IPS DF 6.9 (cell line): ENCODE measurements at places on chromosomes 7 and 10.

- H3K36me3 ChIP-seq, result no peaks in the 10 kb centered on the region
- H3K4me3 ChIP-seq, result no peak overlapping the region
- H3K27me3 ChIP-seq, result no peaks in the 10 kb centered on the region
Measured at GRCh38 chr10:71542478-71542877, 145.8 kb downstream of the CDH23 start.

GRCh38 chr7:124033095-124033806 lies 384 bp upstream of the TMEM229A start:
- H3K36me3 ChIP-seq, result no peaks in the 10 kb centered on the region
- DNase-seq, result no peak
- peaks cover 12% of the 10 kb centered on the region; the same call in 1 of the 2 replicates for H3K27me3 ChIP-seq
- no peak overlapping the region for H3K27ac ChIP-seq
- no peaks in the 10 kb centered on the region for H3K4me1 ChIP-seq

DNA sequence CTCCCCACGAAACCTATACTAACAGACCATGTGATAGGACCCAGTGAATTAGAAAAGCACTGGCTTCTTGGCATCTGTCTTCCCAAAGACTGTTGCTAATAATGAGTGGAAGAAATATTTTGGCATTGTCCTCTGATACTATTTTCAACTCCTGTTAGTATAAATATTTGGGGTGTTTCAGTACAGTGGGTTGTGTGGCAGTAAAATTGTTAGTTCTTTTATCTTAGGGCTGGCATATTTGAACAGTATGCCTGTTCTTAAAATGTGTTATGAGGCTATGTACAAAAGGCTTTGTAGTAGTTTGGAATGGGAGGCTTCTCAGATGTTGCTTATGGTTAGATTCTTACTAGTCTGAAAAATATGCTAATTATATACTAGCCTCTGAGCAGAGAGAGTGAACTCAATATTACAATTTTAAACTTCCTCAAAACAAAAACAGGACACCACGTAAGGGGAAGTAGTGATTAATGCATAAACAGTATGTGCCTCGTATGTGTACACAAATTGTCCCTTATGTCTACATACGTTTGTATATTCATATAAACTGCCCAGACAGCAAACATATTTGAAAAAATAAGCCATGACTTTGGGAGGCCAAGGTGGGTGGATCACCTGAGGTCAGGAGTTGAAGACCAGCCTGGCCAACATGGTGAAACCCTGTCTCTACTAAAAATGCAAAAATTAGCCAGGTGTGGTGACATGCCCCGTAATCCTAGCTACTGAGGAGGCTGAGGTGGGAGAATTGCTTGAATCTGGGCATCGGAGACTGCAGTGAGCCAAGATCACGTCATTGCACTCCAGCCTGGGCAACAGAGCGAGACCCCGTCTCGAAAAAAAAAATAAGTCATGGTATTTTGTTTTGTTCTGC lies 115.4 kb downstream of the ARID5B start:
- H3K27ac ChIP-seq, result no peak overlapping the region
- H3K36me3 ChIP-seq, result no peaks in the 10 kb centered on the region
- H3K4me3 ChIP-seq, result no peak overlapping the region
- no peak for DNase-seq
- H3K27me3 ChIP-seq, result no peaks in the 10 kb centered on the region

DNA sequence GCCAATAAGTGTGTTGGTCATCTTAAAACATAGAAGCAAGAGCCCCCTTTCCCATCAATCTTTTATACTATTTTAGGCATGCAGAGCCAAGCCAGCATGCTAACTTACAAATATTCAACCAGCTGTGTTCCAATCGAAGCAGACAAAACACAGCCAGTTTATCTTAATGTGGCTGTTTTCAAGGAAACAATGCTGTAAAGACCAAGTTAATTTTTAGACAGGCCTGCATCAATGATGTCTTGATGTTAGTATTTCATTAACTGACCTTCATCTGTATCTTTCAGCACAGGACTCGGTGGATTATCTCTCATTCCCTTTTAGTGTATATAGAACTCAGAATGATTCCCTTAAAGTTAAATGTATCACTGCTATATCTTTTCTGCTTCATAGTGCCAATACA lies 262.0 kb upstream of the ZWINT start:
- H3K4me1 ChIP-seq, result no peaks in the 10 kb centered on the region
- no peaks in the 10 kb centered on the region for H3K36me3 ChIP-seq
- H3K27me3 ChIP-seq, result no peaks in the 10 kb centered on the region
- H3K27ac ChIP-seq, result no peak overlapping the region
- no peak overlapping the region for H3K4me3 ChIP-seq

DNA sequence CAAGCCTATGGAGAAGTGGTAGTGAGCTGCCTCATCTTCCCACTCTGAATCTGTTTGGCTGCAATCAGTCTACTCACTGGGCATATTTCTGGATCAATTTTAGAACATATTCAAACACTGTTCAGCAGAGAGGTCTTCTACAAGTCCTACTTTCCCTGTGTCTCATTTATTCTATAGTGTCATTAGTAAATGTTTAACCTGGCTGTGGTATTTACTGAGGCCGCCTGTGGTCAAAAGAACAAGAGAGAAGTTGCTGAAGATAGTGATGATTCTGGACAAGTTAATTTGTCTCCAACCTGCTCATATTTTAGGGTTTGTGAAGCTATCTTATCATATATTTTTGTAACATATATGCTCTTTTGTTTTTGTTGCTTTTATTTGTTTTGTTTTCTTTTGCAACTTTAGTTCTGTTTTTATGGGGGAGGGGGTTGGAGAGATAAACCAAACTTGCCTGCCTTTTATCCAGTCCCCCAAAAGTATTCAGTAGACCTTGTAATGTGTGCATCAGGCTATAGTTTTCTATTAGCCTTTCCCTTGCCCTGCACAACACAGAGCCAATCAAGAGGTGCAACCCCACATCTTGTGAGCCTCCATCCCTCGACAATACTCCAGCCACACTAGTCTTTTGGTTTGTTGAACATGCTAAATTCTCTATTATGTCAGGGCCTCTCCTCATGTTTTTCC lies 362.8 kb upstream of the MBL2 start:
- H3K4me1 ChIP-seq, result no peaks in the 10 kb centered on the region
- H3K27me3 ChIP-seq, result no peaks in the 10 kb centered on the region
- H3K36me3 ChIP-seq, result no peaks in the 10 kb centered on the region
- DNase-seq, result no peak

DNA sequence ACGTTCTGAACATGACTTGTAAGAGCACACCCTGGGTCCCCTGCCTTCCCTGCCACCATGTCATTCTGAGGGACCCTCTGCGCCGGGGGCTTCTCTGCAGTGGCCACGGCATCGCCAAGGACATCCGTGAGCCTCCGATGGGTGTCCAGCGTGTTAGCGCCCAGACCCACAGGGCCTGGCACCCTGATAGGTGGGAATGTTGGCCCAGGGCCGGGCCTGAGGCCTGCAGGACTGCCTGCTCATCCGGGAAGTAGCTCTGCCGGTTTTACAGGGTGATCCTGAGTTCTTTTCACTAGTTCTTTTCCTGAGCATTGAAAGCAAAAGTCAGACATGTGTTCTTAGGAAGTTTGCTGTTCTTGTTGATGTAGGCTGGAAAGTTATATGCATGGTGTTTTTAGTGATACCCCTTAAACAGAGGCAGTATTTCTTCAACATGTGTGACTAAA lies 54.5 kb downstream of the WDR37 start:
- H3K4me3 ChIP-seq, result no peak overlapping the region
- H3K4me1 ChIP-seq, result 0 out of 2 replicates have a peak, but pooled peaks cover 2% of the 10 kb centered on the region
- no peak overlapping the region for H3K27ac ChIP-seq

- no peak overlapping the region for H3K4me3 ChIP-seq
- H3K27me3 ChIP-seq, result no peaks in the 10 kb centered on the region
- no peak for DNase-seq
Measured at GRCh38 chr10:35674843-35675242, 32.7 kb upstream of the FZD8 start.

DNA sequence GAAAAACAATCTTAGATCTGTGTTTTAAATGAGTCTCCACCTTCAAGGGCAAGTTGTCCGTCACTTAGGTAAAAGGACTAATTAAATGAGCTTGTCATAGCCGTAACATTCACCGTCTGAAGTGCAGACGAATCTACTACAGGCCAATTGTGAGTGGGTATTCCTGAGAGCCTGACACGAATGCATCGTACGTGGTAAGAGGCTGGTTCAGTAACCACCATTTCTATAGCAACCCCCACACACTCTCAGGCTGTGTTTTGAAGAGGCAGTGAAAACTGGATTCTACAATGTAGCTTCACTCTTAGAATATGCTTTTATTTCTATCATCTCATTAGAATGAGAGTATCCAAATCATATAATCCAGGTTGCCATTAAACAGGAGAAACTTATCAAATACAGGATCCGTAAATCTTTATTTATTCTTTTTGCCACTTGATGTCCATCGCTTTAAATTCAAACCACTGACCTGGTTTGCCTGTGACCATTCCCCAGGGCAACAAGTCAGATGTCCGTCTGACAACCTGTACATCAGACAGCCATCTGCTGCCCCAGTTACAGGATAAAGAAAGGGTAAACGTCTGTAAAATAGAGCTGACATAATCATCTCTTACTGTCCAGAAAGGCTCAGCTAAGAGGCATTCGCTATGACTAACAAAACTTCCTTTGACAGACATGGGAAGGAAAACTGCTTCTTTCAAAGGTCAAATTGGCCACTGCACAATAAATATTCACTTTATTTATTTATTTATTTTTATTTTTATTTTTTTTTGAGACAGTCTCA lies 70.3 kb upstream of the NMT2 start:
- no peaks in the 10 kb centered on the region for H3K27me3 ChIP-seq
- no peak for DNase-seq
- no peaks in the 10 kb centered on the region for H3K4me1 ChIP-seq
- no peak overlapping the region for H3K4me3 ChIP-seq
- no peaks in the 10 kb centered on the region for H3K36me3 ChIP-seq
- no peak overlapping the region for H3K27ac ChIP-seq

DNA sequence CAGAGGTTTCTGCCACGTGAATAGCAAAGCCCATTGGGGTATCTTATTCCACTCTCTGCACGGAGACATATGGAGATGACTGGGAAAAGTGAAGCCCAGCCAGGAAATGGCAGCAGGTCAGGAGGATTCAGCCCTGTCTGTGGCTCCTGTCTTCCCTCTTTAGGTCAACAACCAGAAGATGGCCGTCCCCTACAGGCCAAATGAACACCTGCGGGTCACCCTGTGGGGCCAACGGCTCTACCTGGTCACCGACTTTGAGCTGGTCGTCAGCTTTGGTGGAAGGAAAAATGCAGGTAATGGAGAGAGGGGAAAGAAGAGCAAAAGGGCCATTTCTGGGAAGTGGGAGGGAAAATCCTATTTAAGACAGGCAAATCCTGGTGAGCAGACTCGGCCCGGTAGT lies 38.3 kb downstream of the EPHB4 start:
- no peak overlapping the region for H3K27ac ChIP-seq
- DNase-seq, result no peak
- no peak overlapping the region for H3K4me3 ChIP-seq
- H3K27me3 ChIP-seq, result no peaks in the 10 kb centered on the region
- H3K4me1 ChIP-seq, result peaks cover 6% of the 10 kb centered on the region
- no peaks in the 10 kb centered on the region for H3K36me3 ChIP-seq

GRCh38 chr7:81887098-81888090 lies 117.5 kb upstream of the HGF start:
- no peaks in the 10 kb centered on the region for H3K36me3 ChIP-seq
- H3K27ac ChIP-seq, result no peak overlapping the region
- H3K27me3 ChIP-seq, result no peaks in the 10 kb centered on the region
- H3K4me3 ChIP-seq, result no peak overlapping the region
- DNase-seq, result no peak

GRCh38 chr10:109055243-109055642 lies 868.1 kb downstream of the XPNPEP1 start:
- no peaks in the 10 kb centered on the region for H3K27me3 ChIP-seq
- DNase-seq, result no peak
- H3K4me1 ChIP-seq, result no peaks in the 10 kb centered on the region
- H3K27ac ChIP-seq, result no peak overlapping the region
- no peak overlapping the region for H3K4me3 ChIP-seq
- no peaks in the 10 kb centered on the region for H3K36me3 ChIP-seq

GRCh38 chr10:97843281-97843671 lies 6.4 kb upstream of the GOLGA7B start:
- no peak overlapping the region for H3K27ac ChIP-seq
- no peak for DNase-seq
- no peaks in the 10 kb centered on the region for H3K36me3 ChIP-seq
- H3K4me3 ChIP-seq, result no peak overlapping the region
- H3K27me3 ChIP-seq, result no peaks in the 10 kb centered on the region

GRCh38 chr10:22623633-22624253 lies 90.6 kb downstream of the PIP4K2A start:
- H3K36me3 ChIP-seq, result no peaks in the 10 kb centered on the region
- H3K27me3 ChIP-seq, result no peaks in the 10 kb centered on the region
- peaks cover 9% of the 10 kb centered on the region for H3K4me1 ChIP-seq
- DNase-seq, result no peak
